ENCODE measurements at places on chromosomes 6 and 20. TPM values are rescaled to one million over a fixed set of nuclear protein-coding genes. Genes with fewer than 3 reads are reported as not detected.
A peak's percentile ranks its signal among the peaks of the same experiment; 100 is the strongest.

GRCh38 chr6:101268541-101268940 is 125.0 kb upstream of the GRIK2 start:
- DNase-seq: no peak

DNA sequence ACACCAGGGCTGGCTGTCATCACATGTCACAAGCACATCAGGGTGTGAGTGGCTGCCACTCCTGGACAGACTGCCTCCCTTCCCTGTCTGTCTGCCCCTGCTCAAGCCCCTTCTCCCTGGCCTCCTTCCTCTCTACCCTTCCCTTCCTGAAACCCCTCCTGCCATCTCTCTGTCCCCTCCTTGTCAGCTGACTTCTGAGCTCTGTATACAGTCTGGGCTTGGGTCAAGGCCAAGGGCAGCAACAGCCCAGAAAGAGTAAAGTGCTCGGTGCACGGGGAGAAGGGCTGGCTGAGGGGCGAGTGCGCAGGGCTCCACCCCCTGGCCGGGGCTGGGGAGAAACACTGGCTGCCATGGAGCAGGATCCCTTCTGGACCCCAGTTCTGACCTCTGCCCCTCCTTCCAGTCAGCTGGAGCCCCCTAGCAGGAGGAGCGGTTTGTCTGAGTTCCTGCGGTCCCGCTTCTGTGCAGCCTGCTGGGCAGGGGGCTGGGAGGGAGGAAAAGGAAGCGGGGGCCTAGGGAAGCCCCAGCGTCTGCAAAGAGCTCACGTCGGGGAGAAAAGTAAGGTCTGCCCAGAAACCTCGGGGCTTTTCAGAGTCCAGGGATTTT is 2.0 kb downstream of the LKAAEAR1 start:
- DNase-seq: no peak

- DNase-seq: no peak
Observed at GRCh38 chr6:136173519-136174507, 76.3 kb downstream of the MTFR2 start.

DNA sequence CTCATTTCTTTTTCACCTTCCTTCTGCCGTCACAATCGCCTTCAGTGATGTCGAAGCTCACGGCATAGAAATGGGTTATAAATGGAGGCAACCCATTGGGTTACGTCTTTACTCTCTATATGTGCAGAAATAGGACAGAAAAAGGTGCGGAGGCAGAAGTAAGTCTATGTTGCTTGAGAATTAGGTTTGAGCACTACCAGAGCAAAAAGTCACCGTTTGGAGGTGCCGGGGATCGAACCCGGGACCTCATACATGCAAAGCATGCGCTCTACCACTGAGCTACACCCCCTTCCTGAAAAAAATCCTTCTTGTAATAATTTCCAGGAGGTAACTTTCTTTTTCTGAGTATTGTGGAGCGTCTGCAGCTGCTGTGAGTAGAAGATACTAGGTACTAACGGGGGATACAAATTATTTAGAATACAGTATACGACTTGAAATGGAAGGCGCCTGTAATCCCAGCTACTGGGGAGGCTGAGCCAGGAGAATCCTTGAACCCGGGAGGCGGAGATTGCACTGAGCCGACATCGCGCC is 134.2 kb downstream of the TRIM27 start:
- DNase-seq: peak; percentile 78

DNA sequence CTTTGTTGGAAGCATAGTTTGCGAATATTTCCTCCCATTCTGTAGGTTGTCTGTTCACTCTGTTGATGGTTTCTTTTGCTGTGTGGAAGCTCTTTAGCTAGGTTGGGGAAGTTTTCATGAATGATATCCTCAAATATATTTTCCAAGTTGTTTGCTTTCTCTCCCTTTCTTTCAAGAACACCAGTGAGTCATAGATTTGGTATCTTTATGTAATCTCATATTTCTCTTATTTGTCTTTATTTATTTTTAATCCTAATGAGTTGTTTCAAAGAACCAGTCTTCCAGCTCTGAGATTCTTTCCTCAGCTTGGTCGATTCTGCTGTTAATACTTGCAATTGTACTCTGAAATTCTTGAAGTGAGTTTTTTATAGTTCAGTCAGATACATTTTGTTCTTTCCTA is 628.0 kb upstream of the ID4 start:
- no peak for DNase-seq

- peak; percentile 12 for DNase-seq
Observed at GRCh38 chr6:162964488-162965140, 236.8 kb downstream of the PACRG start.

DNA sequence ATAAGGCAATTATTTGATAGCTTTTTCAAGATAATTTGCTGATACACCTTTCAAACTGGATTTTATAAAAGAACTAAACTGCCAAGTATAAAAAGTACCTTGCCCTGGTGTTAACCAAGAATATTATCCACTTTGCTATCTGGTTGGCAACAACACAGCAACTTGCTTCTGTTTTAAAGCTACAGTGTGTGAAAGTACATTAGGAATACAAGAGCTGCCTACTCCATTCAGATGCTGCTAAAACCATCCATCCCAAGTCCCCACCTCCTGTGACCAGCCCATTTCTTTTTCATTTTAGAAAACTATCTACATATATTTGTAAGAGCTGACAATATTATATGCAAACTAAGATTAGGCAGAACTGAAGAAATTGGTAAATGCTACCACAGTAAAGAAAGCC is 12.8 kb downstream of the CLDN20 start:
- no peak for DNase-seq

DNA sequence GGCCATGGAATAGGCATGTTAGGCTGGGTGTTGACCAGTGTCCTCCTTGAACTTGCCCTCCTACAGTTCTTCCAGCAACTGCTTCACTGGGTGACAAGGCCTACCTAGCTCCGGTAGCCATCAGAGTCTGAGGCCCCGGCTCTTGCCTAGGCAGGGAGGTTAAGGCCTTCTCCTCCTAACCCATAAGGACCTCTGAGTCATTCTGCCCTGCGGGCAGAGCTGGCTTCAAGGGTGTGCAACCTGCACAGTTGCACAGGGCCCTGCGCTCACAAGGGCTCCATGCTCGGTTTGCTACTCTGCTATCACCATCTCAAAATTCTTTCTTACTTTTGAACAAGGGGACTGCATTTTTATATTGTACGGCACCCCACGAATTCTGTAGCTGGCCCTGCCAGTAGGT is 17.9 kb downstream of the KCNB1 start:
- no peak for DNase-seq

- no peak for DNase-seq
Observed at GRCh38 chr6:153162172-153162571, 31.1 kb upstream of the RGS17 start.

DNA sequence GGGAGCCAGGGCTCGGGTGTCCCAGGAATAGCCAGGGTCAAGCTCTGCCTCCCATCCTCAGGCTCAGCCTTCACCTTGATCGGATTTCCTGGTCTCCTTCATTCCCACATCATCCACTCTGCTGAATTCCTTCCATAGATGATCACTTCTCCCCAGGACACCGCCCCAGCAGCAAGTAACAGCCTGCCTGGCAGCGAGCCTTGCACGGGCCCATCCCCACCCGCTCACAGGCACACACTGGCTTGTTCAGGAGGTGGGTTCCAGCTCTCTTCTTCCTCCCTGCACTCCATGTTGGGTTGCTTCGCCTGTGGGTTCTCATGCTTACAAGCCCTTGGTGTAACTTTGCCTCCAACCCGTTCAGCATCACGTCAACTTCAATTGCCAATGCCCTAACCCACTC is 113.0 kb upstream of the IYD start:
- DNase-seq: no peak

NUDT3 gene
- 5.6 TPM for polyA plus RNA-seq

EPHA7 gene
- 0.29 TPM for polyA plus RNA-seq

GTSF1L gene
- polyA plus RNA-seq: not detected

TTI1 gene
- 20.6 TPM for polyA plus RNA-seq

C20orf204 gene
- 0.49 TPM for polyA plus RNA-seq

MACROD2 gene
- polyA plus RNA-seq: 1.2 TPM

PLEKHG1 gene
- polyA plus RNA-seq: 0.17 TPM

PTK7 gene
- polyA plus RNA-seq: 4.5 TPM

Measured in A549 (cell line).